CD14-positive monocyte (primary cell): ENCODE measurements at places on chromosomes 5 and 9.
A peak's percentile ranks its signal among the peaks of the same experiment; 100 is the strongest.

DNA sequence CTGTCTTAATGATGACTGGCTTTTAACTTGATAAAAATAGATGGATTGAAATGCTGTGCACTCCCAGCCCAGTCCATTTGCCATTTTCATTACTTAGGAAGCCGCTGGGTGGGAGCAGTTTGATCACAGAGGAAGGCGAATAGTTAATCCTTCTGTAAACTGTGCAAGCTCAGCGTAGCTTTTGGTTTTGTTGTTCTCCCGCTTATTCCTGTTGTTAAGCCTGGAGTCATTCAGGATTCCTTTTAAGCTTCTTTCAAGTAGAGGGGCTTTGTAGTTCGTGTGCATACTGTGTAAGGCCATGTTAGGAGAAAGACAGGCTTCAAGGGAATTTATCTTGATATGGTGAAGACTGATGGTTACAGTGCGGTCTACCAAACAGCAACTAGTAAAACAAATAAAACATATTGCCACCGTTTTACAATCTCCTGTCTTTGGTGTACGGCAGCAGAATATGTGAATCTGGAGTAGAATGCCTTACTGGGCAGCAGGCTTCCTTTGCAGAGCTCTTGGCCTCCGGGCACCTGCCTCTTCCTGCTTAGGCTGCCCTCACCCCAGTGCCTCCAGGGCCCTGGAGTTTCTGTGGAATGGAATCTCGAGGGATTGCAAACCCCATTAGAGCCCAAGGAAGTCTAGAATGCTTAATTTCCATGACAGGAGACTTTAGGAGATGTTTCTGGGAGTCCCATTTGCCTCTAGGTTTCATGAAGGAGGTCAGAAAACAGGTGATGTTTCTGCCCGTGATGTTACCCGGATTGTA is 141.4 kb downstream of the TRIO start:
- no peak for DNase-seq

- no peak for DNase-seq
Observed at GRCh38 chr9:131258698-131259431, 17.4 kb downstream of the FAM78A start.

DNA sequence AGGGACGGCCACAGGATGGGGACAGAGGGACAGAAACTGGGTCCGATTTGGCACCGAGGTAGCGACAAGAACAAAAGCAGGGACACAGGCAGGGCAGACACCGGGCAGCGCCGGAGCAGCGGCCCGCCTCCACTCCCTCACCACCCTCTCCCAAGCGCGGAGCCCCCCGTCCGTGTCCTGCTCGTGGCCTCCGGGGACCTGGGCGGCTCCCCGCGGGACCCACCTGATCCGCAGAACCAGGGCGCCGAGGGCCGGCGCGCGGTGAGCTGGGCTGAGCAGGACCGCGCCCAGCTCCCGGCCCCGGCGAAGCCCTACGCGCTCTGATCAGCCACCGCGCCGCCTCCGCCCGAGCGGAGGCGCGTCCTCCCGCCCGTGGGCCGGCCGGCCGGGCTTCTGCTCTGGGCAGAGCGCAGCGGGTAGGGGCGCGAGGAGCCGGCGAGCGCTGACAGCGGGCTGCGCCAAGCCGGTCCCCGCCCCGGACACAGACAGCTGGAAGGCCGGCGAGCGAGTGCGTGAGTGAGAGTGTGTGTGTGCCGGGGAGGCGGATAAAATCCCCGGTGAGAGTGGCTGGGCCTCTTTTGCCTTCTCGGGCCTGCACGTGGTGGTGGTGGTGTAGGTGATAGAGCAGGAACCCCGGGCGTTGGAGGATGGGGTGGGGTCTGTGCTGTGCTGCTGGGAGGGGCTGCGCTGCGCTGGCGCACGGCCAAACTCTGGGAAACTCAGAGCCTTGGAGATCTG is at the start of gene GGTA1:
TSS of gene GGTA1 (minus strand) at position 418 of the 738 bp plus-strand sequence. CDS start 31,922 bp downstream, outside the sequence.
- peak; percentile 48 for DNase-seq

- no peak for DNase-seq
Observed at GRCh38 chr5:35158622-35159369, 71.5 kb downstream of the PRLR start.

DNA sequence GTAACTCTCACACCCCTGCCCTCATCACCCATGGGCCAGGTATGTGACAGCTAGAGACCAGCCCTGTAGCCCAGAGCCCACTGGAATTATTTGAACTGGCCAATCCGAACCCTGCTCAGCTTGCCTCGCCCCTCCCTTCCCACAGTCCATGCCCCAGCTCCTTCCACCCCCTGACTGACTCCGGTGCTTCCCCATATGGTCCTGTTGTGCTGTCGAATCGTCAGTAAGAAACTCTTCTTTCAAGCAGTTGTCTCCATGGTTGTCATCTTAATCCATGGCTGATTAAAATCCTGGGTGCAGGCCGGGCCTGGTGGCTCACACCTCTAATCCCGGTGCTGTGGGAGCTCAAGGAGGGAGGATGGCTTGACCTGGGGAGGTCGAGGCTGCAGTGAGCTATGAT is 118.5 kb downstream of the COL23A1 start:
- DNase-seq = no peak

DNA sequence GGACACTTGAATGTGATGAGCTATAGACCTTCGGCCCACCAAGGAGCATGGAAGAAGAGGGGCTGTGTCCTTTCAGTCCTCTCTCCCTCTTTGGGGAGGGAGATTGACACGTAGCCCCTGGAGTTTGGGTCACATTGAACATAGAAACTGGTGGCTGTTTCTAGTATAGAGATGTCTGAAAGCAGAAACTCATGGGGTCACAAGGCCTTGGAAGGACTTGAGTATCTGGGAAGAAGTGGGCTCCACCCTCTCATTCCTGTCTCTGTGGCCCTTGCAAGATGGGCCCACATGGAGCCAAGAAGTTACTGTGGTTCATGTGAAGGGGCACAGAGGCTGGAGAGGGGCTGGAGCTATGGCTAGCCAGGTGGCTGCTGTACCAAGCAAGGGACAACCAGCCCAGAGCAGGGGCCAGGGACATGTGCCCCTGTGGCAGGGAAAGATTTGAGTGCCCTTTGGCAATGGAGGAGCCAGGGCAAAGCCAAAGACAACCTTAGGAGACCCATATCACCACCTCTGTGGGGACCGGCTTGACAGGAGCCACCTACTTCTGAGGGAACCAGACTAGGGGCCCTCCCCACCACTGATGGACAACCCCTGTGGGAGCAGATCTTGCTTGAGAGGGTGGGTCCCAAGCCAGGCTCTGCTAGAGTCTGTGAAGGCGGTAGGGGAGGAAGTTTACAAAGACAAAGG is 12.8 kb upstream of the ANGPTL2 start:
- DNase-seq = no peak

GRCh38 chr9:21591221-21592062 is 109.3 kb upstream of the IFNE start:
- DNase-seq = peak; percentile 75

GRCh38 chr5:170169996-170170395 is 62.8 kb upstream of the C5orf58 start:
- no peak for DNase-seq

DNA sequence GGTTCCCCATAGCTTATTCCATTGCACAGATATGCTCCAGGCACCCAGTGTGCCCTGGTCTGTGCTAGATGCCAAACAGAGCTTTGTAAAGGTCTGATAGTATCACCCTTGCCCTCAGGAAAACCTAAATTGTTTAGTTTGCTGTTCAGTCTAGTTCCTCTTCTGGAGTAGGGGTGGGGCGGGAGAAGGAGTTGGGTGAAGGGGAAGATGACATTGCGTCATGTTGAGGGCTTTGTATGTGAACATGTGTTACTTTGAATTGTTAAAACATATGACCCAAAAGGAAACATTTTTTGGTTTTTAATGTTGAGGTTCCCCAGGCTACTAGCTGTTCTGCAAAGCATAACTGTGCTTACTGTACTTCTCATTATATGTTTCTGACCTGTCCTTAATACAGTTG is 40.6 kb downstream of the HACD4 start:
- peak; percentile 87 for DNase-seq

DNA sequence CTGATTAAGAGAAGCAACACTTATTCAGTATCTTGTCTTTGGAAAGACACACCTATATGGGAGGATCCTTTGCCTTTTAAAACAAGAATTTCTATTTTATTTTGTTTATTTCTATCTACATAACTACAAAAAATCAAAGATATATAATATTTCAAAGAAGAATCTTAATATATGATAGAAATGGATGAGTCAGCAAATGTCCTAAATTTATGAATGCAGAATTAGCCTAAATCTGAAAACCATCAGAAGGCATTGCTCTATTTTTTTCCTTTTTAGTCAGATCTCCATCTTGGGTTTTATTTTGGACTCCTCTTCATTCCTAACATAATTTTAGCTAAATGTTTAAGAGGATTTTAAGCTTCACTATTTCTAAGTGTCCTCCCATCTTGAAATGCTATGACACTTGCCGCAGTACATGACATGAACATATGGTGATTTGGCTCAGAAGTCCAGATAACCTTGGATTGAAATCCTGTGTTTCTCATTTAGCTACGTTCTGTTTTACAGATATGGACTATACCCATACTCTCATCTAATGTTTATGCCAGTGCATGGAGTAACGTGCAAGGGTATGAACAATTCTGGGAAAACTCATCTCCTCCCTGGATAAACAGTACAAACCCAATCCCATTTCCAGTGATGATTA is 1322.8 kb upstream of the DMAC1 start:
- no peak for DNase-seq

- DNase-seq = no peak
Observed at GRCh38 chr5:10563110-10563944, 543 bp upstream of the ANKRD33B start.

DNA sequence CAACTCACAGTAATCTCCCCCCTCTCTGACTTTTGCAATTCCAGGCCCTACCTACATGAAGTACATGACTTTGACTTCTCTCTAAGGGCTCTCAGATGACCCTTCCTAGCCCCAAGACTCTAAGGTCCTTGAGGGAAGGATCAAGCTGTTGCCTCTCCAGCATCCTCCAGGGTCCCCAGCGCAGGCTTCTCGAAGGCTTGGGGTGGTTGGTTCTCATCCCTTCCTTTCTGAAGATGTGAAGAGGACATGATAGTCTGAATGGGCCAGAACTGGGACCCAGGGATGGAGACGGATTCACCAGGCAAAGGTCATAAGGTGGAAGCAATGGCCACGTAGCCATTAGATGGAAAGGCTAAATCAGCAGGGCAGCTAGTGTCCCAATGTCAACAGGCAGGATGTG is 86.8 kb downstream of the NRG2 start:
- no peak for DNase-seq

DNA sequence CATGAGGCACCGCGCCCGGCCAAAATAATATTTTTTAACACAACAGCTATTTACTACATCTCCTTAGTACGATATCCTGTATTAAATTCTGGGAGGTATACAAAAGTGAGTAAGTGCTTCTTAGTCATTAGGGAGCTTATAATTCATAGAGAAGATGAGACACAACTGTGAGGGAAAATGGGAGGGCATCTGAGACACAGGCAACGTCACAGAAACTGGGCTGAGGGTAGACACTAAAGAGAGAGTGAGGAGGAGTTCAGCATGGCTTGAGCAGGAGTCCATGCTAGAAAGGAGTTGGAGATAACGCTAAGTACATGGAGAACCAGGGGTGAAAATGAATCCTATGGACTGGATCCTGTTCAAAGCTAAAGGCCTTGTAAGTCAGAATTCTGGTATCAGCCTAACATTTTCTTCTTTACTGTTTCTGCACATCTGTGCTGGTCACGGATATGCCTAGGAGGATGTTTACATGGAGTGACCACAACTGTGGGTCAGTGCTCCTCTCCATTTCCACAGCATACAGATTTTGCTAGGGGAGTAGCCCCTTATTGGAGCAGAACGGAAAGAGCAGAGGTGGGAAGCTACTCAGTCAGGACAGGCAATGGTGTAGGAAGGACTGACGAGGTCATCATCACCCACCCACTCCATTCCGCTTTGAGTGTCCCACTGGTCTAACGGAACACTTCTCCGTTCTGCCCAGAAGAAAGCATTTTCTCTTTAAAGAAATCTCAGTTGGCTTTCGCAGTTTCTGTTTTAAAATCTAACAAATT is 310.4 kb upstream of the EFNA5 start:
- DNase-seq = no peak

DNA sequence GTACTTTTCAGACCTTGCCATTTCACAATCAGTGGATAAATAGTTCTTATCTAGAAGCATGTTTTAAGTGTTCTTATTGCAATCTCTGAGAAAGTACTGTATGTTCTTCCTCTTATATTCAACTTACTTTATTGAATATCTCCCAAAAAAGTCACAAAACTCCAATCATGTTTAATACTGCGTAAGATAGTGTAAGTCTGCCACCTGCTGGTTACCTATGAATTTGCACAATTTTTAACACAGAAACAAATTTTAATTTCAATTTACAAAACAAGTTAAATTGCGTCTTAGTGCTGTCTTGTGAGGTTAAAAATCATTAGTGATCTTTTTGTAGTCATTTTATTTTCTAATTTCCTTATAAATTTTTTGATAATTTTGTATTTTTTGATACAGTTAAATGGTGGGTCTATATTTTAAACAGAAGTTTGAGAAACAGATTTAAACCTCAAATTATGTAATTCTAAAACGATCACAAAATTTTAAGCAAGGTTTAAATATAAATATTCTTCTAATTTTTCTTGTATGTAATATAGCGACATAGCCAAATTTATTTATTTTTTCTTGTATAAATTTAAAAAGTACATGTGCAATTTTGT is 115.8 kb downstream of the EMB start:
- peak; percentile 25 for DNase-seq

- no peak for DNase-seq
Observed at GRCh38 chr5:73751254-73751914, 125.4 kb downstream of the ARHGEF28 start.

DNA sequence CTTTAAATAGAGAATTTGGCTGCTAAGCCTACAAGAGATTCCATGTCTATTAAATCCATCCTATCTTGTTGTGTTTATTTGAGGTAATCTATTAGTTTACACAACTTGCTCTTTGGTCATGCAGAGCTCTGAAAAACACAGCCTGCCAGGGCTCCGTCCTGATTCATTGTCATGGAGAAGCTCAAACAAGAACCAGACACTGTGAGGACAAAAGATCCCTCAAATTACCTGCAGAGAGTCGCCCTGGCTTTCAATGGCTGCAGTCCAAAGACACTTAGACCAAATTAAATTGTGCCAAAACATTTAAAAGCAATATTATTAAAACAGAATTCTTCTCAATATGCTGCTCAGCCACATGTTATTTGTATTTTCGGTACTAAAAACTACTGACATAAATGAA is 60.1 kb downstream of the CDH18 start:
- no peak for DNase-seq

GRCh38 chr9:91034976-91035824 is 233.6 kb downstream of the SYK start:
- no peak for DNase-seq

DNA sequence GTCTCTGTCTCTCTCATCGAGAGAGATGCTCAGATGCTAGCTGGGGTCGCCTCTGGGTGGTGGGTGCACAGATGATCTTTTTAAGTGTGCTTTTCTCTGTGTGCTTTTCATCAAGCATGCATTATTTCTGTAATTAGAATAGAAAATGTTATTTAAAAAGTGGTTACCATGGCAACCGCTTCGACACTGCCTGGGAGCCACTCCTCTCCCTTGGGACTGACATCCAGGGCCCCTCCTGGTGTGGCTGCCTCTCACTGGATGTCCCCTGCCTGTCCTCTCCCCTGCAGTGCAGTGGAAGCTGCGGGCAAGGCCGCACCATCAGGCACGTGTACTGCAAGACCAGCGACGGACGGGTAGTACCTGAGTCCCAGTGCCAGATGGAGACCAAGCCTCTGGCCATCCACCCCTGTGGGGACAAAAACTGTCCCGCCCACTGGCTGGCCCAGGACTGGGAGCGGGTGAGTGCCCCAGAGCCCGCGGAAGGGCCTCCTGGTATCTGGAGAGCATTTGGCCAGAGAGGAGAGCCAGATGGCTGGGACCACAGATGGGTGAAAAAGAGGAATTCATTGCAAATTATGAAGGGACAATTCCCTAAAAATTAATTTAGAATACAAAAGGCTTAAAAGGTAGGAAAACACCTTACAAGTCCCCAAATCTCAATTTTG is 34.7 kb downstream of the ADAMTSL2 start:
- no peak for DNase-seq

GRCh38 chr5:150001660-150002486 is 1.3 kb downstream of the HMGXB3 start:
- peak; percentile 85 for DNase-seq
